ENCODE measurements at places on chromosomes 5 and 9.

GRCh38 chr5:116930616-116931015, 356.0 kb upstream of the SEMA6A start:
- no peaks in the 10 kb centered on the region for H3K36me3 ChIP-seq
- H3K27ac ChIP-seq: no peak overlapping the region
- H3K27me3 ChIP-seq: peaks cover 4% of the 10 kb centered on the region
- H3K4me3 ChIP-seq: no peak overlapping the region
- H3K4me1 ChIP-seq: no peaks in the 10 kb centered on the region

- DNase-seq: no peak
- no peak overlapping the region for H3K4me3 ChIP-seq
- H3K4me1 ChIP-seq: no peaks in the 10 kb centered on the region
- H3K27ac ChIP-seq: no peak overlapping the region
Measured at GRCh38 chr5:149404746-149405549, 25.9 kb upstream of the IL17B start.

DNA sequence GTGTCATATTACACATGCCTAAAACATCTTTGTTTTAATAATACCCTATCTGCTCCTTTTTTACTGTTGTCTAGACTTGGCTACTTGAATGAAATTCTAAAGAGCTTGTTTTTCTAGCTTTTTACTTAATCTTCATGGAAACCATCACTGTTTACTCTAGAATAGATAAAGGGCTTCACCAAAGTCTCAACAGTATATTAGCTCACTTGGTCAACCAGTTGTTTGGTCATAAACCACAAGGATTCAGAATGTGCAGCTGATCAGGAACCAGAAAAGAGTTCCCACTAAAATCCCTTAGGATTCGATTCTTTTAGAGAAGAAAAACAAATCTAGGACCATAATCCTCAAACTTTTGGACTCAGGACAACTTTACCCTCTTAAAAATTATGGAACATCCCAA, 38.0 kb downstream of the CDO1 start:
- no peaks in the 10 kb centered on the region for H3K4me1 ChIP-seq
- DNase-seq: no peak
- H3K4me3 ChIP-seq: no peak overlapping the region
- H3K27ac ChIP-seq: no peak overlapping the region

GRCh38 chr9:127021664-127022363, 100.6 kb downstream of the ANGPTL2 start:
- H3K27ac ChIP-seq: no peak overlapping the region
- H3K27me3 ChIP-seq: peaks cover 2% of the 10 kb centered on the region
- H3K4me1 ChIP-seq: no peaks in the 10 kb centered on the region
- no peak overlapping the region for H3K4me3 ChIP-seq
- no peaks in the 10 kb centered on the region for H3K36me3 ChIP-seq

All from activated naive CD8-positive, alpha-beta T cell treated with anti-CD3 and anti-CD28 coated beads, Interleukin-2, amount 10 ng/mL, durations not matched to agents 7 days and 5 days (primary cell).